ENCODE measurements at places on chromosomes 12 and 14. TPM values are rescaled to one million over a fixed set of nuclear protein-coding genes. Genes with fewer than 3 reads are reported as not detected.

The AP1G2 gene
- total RNA-seq, result 7.6 TPM

The SERPINA5 gene
- total RNA-seq, result not detected

The LRRK2 gene
- 3.6 TPM for total RNA-seq

The PLEKHA5 gene
- 21.8 TPM for total RNA-seq

The FOXN4 gene
- total RNA-seq, result not detected

The DHH gene
- total RNA-seq, result 5.3 TPM

The FAM161B gene
- total RNA-seq, result 2.3 TPM

The TEDC1 gene
- total RNA-seq, result 19.0 TPM

Data from thoracic aorta endothelial cell (primary cell).